Suppressor macrophage treated with lipopolysaccharide for 1 hour (primary cell): ENCODE measurements at places on chromosomes 7 and 10.
A peak's percentile ranks its signal among the peaks of the same experiment; 100 is the strongest.

DNA sequence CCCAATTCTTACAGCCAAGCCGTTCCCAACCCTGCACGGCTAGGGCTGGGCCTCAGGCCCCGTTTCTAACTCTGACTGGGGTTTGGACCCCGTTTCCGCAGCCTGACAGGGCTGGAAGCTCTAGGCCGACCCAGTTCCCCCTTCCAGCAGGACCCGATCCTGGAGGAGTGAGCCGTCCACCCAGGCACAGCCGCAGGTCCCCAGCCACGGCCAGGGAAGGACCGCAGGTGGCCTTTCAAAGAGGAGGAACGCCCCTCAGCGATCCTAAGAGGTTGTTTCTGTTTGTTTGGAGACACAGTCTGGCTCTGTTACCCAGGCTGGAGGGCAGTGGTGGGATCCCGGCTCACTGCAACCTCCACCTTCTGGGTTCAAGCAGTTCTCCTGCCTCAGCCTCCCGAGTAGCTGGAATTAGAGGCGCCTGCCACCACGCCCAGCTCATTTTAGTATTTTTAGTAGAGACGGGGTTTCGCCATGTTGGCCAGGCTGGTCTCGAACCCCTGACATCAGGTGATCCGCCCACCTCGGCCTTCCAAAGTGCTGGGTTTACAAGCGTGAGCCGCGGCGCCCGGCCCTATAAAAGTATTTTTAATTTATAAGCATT, 778 bp upstream of the GET4 start:
- no peak for DNase-seq

- no peak for DNase-seq
Measured at GRCh38 chr7:141704112-141704511, 2.1 kb upstream of the DENND11 start.

DNA sequence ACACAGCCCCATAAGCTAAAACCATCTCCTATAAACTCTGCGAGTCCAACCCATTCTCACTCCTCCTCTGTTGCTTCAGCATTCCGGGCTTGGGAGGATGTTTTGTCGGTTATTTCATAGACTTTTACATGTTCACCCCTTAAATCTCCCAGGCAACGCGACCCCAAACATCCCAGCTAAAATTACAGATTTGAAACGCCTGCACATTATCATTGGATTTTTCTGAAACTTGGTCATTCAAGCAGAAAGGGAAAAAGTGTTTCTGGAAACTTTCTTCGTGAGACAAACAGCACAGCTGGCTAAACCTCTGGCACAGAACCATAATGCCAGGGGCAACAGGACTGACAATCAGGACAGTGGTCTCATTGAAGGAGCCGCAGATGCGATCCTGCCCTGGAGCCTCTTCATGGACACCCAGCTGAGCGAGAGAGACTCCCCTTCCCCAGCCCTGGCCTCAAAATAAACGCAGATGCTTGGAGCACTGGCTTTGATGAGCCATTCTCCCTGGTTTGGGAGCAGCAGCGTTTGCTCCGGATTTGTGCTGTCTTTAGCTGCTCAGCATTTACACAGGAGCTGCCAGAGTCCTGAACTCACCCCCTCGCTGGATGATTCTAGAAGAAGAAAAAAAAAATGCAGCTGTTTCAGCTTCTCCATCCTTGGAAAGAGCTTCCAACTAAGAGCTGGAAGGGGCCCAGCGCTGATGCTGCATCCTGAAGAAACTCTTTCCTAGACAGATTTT, 30.1 kb downstream of the AFAP1L2 start:
- no peak for DNase-seq

DNA sequence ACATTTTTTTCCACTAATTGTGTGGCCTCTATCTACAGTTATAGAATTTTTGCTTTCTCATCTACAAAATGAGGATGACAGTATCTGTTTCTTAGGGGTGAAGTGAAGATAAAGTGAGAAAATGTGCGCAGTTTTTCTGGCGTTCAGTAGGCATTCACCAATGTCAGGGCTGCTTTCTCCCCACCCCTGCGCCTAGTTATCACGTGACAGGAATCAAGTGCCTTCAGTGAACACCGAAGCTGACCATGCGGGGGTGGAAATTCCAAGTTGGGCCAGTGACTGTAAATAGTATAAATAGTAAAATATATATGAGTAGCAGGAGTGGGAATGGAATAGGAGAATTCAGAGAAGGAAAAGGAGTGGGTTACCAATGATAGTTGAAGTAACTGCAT, 77.4 kb downstream of the TAF3 start:
- DNase-seq, result no peak

DNA sequence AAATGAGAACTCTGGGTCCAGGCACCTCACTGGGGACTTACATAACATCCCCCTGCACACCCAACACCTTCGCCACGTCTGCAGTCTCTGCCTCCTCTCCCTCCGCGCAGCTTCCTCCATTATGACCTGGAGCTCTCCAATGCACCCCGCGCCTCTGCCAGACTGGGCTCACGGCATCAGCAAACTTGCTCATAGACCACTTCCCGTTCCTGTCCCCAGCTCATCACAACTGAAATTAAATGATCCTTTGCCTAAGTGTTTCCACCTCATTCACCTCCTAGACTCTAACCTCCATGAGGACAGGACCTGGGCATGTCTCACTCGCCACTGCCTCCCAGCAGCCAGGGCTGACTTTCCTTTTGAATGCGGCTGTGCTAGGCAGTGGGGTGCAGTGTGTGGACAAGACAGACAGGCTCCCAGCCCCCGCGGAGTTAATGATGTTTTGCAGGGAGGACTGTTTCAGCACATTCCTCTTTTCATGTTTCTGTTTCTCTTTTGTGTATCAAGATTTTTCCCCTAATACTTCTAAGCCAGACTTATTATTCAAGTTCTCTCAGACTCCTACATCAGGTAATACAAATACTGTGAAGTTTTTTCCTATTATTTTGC, 18.8 kb downstream of the CHST15 start:
- DNase-seq, result peak; percentile 79

GRCh38 chr7:18213652-18214051, 186.0 kb upstream of the PRPS1L1 start:
- DNase-seq, result no peak

DNA sequence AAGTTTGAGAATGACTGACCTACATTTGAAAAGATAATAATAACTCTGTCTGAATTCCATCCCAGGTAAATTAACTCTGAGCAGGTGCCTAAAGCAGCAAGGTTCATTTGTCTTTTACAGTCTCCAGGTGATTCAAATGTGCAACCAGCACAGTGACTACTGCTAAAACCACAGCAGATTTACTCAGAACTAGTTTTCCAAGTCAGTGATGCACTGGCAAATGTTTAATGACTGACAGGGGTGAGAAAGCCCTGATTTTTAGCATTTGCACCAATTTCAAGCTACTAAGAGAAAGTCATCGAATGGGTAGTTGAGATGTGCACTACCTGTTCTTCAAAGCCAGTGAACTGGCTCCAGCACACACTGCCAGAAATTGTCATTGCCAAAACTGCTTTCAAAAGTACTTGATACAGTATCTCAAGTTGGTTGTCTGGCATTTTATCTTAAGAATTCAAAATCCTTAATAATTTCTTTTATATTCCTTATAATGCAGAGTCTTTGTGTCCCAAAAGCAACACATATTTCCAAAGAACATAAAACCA, 60.3 kb downstream of the ATOH7 start:
- no peak for DNase-seq

- no peak for DNase-seq
Measured at GRCh38 chr10:30594077-30594476, 35.5 kb downstream of the LYZL2 start.

DNA sequence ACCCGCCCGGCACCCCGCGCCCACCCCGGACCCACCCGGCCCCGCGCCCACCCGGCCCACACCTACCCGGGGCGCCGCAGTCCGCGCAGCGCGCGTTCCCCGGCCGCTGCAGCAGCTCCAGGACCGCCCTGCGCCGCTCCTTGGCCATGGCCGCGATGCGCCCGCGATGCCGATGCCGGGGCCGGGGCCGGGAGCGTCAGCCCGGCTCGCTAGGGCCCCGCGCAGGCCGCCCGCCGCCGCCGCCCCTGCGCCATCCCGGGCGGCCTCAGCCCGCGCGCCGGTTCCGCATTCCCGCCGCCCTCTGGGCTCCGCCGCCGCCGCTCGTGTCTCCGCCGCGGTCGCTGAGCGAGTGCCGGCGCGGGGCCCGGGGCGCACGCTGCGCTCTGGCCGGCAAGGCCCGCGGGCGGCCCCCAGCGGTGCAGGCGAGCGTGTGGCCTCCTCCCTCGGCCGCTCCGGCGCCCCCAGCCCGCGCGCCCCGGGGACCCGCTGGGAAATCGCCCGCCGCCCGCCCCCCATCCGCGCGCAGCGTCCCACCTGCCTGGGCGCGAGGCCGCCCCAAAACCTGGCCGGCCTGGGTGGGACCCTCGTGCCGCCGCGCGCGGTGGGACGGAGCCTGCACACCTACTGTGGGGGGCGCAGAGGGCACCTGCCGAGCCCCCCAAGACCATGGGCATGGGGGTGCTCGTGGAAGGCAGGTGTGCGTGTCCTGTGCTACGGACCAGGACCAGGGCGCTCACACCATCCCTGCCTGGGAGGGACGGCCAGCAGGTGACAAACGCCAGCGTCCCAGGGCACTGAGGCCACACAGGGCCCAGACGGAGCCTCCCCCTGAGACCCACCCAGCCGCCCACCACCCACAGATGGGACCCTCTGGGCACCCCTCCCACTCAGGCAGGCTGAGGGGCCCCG, at the start of gene ADAP1:
Gene ADAP1 (minus strand): TSS at position 351 of the 909 bp plus-strand sequence. CDS start 203 bp downstream, at position 148.
- DNase-seq, result peak; percentile 84

- peak; percentile 19 for DNase-seq
Measured at GRCh38 chr7:81484261-81484660, 285.6 kb downstream of the HGF start.
